ENCODE measurements at places on chromosomes 3 and 15.

DNA sequence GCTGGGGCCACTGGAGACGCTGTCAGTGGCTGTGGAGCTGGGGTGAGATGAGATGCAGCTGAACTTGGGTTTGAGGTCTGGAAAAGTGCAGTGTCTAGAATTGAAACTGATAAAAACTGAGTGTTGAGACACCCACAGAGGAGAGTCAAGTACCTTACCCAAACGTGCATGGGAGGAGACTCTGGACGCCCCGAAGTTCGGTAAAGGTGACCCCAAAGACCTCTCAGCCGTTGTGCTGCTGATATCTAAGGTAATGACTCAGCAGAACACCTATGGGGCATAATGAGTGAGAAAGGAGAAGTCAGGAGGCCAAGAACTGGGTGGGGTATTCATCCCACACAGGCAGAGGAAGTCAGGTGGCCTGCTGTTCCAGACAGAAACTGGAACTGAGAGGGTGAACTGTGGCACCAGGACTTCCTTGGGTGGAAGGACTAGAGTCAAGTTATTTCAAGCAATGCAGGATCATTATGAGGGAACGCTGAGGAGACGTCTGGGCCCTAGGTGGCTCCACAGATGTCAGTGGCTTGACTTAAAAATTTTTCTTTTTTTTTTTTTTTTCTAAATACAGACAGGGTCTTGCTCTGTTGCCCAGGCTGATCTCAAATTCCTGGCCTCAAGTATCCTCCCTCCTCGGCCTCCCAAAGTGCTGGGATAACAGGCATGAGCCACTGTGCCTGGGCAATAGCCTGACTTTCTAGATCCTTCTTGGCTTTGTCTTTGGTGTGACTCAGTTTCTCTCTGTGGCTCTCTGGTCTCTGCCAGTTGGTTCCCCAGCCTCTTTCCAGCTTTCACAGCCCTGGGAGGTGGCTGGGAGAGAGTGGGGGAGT is 67.6 kb upstream of the GCNT3 start:
- no peak for DNase-seq

DNA sequence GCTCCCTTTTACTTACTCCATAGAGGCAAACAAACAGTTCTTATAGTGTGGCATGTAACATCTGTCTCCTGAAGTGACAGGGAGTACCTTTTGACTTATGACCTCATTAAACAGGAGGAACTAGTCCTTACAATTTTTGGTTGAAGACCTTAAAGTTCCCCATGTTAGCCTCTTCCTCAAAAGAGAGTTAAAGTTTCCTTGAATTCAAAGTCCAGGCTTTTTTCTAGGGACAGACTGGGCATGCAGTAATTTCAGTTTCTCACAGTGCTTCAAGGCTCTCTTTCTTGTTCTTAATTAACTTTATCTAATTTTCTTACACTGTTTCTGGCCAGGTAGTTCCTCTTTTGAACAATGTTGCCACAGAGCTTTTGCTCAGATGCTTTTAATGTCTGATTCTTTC is 12.1 kb downstream of the GOLM2 start:
- DNase-seq, result no peak

- DNase-seq, result no peak
Measured at GRCh38 chr3:172320468-172320867, 127.8 kb downstream of the GHSR start.

- no peak for DNase-seq
Measured at GRCh38 chr3:175932586-175932985, 1073.5 kb downstream of the NAALADL2 start.

Measured in NCI-H226 (cell line).